Kidney epithelial cell (primary cell): ENCODE measurements at places on chromosomes 5 and 9. TPM values are rescaled to one million over a fixed set of nuclear protein-coding genes. Genes with fewer than 3 reads are reported as not detected.

- no peak for DNase-seq
Observed at GRCh38 chr5:81428861-81429260, 34.9 kb upstream of the ACOT12 start.

GRCh38 chr9:13586587-13587374 lies 307.3 kb upstream of the MPDZ start:
- no peak for DNase-seq

- peak; percentile 77 for DNase-seq
Observed at GRCh38 chr9:127770905-127771569, 7.4 kb downstream of the SH2D3C start.

DNA sequence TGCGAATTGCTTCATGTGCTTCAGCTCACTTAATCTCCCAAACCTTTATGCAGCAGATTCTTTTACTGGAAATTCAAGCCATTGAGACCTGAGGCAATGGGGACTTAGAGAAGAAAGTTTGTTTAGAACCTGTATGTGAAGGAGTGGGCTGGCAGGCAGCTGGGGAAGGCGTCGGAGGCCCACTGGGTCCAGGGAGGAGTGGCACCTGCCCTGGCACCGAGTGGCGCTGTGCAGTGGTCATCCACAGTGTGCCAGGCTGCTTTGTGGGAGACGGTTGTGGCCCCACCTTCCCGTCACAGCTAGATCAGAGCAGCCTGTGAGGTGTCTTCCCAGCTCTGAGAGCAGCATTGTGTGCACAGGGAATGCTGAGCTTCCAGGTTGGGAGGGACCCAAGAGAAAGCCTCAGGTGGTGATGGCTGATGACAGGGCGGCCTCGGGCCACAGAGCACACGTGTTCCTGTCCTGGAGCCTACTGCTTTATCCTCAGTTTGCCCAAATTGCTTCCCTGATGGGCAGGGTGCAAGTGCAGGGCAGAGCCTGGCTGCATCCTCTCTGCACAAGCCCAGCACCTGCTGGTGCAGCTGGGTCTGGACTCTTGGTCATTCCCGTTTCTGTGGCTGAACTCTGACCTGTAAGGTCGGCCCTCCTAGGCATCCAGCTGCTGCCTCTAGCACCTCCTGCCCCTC lies 175.2 kb downstream of the CACNA1B start:
- DNase-seq, result no peak

- DNase-seq, result no peak
Observed at GRCh38 chr9:133945314-133945975, 46.7 kb downstream of the VAV2 start.

- DNase-seq, result no peak
Observed at GRCh38 chr9:13252852-13253251, 26.6 kb downstream of the MPDZ start.

DNA sequence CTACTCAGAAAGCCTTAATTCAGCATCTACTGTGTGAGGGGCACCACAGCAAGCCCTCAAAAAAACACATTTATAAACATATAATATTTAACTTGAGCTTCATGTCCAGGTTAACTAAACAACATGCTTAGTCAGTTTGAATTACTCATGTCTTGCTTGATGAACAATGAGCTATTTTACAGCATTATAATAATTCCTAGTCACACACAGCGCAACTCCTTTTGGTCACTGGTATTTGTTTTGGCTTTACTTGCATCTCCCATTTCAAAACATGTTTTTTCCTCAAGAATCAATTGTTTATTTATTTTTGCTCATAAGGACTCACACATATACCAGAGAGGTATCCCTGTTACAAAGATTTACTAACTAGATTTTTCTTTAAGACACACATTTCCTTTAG lies 616.7 kb upstream of the DAB2 start:
- DNase-seq, result no peak

Gene ANKRD34B
- 1.5 and 2.2 TPM in 2 replicates for total RNA-seq

DNA sequence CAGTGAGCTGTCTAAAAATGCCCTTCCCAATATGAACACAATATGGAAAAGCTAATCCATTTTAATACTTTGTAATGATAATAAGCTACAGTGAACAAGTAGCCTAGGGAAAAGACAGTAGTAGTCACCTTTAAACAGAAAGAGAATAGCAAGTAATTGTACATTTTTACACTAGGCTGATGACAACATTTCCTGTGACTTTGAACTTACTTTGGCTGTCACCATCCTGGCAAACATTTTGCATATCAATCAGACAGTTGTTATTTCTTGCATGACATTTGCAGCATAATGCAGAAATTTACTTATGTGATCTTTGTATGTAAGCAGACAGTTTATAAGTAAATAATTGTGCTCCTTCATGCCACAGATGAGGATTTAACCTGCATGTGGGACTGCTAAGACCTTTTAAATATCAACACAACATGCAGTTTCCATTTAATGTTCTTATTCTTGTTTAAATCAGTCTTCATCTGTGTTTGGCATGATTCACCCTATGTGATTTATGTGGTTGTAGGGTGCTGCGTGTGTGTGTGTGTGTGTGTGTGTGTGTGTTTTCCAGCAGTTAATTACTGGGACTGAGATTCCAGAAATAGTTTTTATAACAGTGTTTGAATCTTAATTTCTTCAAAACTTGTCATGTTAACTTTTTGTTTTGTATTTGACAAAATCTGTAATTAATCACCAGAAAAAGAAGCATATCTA lies 997.1 kb upstream of the ARRDC3 start:
- DNase-seq, result no peak

GRCh38 chr9:18910435-18910834 lies 122.6 kb downstream of the SAXO1 start:
- no peak for DNase-seq

DNA sequence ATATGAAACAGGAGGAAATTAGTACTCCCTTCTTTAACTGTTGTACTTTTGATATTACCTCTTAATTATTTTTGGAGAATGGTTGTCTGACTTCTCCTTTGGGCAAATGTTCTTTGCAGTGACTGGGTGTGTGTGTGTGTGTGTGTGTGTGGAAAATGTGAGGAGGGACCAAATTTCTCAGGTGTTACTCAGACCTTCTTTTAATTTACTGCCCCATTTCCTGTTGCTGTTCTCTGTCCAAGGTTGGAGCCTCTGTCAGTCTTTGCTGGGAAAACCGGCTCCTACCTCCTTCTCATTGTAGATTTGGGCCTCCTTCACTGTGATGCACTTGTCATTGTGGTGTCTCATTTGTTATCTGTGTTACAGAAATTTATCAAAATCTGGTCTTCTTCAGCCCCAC lies 68.4 kb downstream of the PBX3 start:
- DNase-seq, result peak; percentile 7

DNA sequence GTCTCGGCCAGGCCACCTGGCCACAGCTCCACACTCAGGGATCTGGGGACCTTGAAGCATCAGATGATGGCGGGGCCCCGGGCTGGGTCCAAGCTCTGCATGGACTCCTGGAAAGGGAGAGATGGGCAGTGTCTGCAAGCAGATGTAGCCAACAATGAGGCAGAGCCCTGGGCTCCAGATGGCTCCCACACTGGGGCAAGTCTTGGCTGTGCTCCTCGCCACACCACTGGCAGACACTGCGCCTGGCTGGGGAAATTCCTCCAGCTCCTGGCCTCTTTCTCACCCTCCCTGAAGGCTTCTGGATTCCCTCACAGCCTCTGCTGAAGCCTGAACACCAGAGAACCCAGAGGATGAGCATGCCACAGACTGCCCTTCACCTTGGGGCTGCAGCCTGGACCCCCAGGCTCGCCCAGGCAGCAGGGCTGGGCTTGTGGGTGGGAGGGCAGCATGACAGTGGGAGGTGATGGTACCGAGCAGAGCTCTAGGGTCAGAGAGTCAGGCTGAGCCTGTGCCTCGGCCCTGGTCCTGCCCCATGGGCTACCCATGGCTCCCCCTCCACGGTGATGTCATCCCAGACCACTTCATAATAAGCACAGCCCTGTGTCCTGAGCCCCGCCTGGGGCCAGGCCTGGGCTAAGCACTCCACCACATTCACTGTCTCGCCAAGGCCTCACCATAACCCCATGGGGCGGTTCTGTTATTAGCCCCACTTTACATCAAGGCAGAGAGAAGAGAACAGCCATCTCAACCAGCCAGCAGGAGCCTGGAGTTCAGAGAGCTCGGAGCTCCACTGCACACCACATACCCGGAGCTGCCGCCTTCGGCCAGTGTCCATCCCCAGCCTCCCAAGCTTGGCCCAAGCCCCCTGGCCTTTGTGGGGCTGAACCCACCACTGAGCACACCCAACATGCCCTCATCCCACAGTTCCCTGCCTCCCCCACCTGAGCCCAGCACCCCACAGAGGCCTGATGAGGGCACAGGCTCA lies 62.2 kb upstream of the ADAMTS2 start:
- no peak for DNase-seq

GRCh38 chr5:75964008-75964407 lies 119.2 kb upstream of the SV2C start:
- DNase-seq, result no peak

DNA sequence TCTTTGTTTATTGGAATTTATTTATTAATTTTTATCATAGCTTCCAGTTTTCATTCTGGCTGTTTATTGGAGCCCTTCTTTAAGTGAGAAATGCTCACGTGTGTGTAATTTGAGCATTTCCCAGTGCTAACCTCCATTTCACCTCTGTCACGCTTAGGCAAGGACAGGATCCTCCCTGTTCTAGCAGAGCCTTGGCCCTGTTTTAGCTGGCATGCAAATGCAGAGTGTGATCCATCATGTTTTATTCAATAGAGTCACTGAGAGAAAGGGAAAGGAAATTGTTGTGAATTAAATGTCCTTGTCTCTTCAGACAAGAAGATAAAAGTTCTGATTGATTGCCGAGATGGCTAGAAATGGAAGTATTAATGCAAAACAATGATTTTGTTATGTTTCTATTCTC lies 137.3 kb upstream of the ACO1 start:
- no peak for DNase-seq

DNA sequence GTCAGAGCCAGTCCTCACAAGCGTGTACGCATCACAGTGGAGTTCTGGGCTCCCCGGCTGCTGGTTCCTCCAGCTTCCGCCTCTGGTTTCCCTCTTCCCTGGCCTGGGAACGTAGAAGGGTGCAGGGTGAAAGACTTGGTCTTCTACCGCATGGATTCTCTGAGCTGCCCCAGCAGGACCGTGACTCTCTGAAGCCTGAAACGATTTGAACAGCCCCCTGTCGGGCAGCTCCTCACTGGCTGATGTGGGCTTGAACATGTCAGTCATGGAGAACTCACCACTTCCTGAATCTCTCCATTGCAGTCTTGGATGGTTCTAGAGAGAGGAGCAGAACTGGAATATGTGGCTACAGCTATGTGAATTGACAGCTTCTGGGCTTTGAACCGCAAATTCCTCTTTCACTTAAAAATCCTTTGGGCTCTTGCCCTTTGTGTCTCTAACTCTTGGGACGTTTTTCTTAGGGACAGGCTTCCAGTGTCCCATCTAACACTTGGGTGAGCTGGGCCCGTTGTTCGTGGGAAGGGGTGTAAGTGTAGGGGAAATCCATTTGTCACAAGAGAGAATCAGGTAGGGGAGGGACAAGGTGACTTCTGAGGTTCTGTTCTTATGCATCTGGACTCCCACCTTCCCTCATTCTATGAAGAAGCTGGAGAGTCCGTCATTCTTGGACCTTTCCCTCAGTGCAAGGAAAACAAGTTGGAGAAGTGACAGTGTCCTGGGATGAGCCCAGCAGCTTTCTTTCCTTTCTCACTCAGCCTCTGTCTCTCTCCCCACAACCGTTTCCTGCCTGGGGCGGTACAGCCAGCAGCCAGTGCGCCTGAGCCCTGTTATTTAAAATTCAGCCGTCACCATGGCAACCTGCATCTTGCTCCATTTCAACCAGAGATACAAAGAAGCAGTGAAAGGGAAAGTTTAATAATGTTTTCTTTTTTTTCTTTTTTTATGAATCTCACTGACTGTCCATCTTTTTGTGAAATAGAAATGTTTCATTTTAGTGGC lies 84.7 kb downstream of the PTTG1 start:
- DNase-seq, result no peak

- no peak for DNase-seq
Observed at GRCh38 chr5:53326424-53327153, 153.8 kb upstream of the FST start.

Gene FBP2
- not detected in 2 replicates for total RNA-seq

Gene ASPN
- not detected in 2 replicates for total RNA-seq

- no peak for DNase-seq
Observed at GRCh38 chr5:73805449-73805848, 179.5 kb downstream of the ARHGEF28 start.

Gene SLC6A3
- total RNA-seq, result not detected in 2 replicates

Gene CHD1
- total RNA-seq, result 37.4 and 43.7 TPM in 2 replicates

- DNase-seq, result no peak
Observed at GRCh38 chr5:148403344-148403743, 19.6 kb downstream of the FBXO38 start.

DNA sequence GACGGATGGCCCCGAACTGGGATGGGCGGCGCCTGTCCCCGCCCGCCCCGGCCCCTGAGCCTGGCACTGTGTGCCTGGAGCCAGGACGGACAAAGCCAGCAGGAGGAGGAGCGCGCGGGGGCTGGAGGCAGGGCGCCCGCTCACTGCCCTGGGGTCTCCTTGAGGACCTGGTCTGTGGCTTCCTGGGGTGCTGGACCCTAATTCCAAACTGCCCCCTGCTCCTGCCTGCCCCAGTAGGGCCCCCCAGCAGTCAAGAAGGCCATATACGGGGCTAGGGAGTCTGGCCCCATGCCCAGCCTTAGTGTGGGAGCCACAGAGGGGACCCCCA lies 29.2 kb upstream of the RXRA start:
- DNase-seq, result no peak

GRCh38 chr5:3384531-3384930 lies 211.1 kb upstream of the IRX1 start:
- DNase-seq, result no peak

- no peak for DNase-seq
Observed at GRCh38 chr5:134609232-134609851, 23.3 kb downstream of the SAR1B start.

DNA sequence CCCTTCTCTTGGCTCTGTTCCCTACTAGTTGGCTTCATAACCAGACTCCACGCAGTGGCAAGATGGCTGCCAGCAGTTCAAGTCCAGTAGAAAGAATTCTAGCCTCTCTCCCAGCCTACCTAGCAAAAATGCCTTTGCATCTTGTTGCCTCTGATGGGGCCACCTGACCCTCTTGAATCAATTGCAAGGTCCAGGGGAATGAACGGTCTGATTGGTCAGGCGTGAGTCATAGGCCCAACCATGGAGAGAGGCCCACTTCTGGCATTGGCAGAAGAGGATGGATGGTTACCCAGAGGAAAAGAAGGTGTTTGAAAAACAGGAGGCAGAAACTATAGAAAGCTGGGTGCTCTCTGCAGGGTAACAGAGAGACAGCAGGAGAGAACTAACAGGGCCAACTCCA lies 622.6 kb downstream of the CCDC171 start:
- DNase-seq, result no peak

GRCh38 chr9:92639791-92640271 lies 30.1 kb downstream of the IPPK start:
- DNase-seq, result no peak

GRCh38 chr5:168683247-168683926 lies 104.2 kb upstream of the PANK3 start:
- no peak for DNase-seq

GRCh38 chr5:53469946-53470687 lies 10.3 kb upstream of the FST start:
- peak; percentile 25 for DNase-seq
